Ureter (tissue), 1 donor: ENCODE measurements at places on chromosomes 2 and 18. TPM values are rescaled to one million over a fixed set of nuclear protein-coding genes. Genes with fewer than 3 reads are reported as not detected.
A peak's percentile ranks its signal among the peaks of the same experiment; 100 is the strongest.

The TUBA3E gene
- total RNA-seq, result not detected

- no peak for DNase-seq
These were observed 75.8 kb downstream of the LONRF2 start for GRCh38 chr2:100246163-100247145.

The TDRD15 gene
- total RNA-seq, result 0.10 TPM

The RBM43 gene
- 13.4 TPM for total RNA-seq

- no peak for DNase-seq
These were observed 30.1 kb upstream of the SNTG2 start for GRCh38 chr2:920573-920972.

GRCh38 chr2:172091000-172091641, 5.8 kb downstream of the DLX1 start:
- DNase-seq, result no peak

DNA sequence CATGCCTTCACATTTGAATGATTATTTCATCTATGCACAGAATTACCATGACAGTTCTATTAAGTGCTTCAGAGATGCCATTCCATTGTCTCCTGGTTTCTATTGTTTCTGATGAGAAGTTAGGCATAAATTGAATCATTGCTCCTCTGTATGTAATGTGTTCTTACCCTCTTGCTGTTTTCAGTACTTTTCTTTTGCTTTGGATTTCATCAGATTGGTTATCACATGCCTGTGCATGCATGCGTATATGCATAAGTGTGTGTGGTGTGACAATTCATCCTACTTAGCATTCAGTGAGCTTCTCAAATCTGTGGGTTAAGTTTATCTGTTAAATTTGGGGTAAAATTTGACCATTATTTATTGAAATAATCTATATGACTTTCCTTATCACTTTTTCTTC, 263.3 kb upstream of the RND3 start:
- DNase-seq, result no peak

The RAD51AP2 gene
- not detected for total RNA-seq

DNA sequence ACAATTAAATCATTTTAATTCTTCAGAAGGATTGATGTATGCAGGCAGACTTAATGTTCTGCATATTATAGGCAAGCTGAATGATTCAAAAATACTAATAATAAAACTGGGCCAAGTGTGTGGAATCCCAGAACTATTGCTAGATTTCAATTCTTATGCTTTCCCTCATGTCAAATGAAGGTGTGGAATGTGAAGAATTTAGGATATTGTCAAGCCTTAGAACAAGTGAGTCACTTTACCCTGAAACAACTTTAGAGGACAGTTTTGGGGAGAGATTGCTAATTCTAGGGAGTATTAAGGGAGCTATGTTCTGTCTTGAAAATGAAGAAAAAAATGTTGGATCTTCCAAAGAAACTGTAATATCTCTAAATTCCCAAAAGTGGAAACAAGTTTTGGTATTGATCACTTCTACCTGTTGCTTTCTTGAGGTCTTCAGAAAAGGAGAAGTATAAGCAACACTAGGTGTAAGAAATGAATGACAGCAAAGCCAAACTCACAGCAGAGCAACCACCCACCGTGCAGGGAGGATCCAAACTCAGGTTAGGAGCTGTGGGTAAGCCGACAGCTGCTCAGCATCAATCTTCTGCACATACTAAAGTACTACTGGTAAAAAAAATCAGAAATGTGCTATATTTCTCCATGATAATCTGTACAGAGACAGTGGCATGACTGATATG, 818.1 kb downstream of the SLC4A3 start:
- no peak for DNase-seq

The ANKRD36B gene
- total RNA-seq, result 25.3 TPM

DNA sequence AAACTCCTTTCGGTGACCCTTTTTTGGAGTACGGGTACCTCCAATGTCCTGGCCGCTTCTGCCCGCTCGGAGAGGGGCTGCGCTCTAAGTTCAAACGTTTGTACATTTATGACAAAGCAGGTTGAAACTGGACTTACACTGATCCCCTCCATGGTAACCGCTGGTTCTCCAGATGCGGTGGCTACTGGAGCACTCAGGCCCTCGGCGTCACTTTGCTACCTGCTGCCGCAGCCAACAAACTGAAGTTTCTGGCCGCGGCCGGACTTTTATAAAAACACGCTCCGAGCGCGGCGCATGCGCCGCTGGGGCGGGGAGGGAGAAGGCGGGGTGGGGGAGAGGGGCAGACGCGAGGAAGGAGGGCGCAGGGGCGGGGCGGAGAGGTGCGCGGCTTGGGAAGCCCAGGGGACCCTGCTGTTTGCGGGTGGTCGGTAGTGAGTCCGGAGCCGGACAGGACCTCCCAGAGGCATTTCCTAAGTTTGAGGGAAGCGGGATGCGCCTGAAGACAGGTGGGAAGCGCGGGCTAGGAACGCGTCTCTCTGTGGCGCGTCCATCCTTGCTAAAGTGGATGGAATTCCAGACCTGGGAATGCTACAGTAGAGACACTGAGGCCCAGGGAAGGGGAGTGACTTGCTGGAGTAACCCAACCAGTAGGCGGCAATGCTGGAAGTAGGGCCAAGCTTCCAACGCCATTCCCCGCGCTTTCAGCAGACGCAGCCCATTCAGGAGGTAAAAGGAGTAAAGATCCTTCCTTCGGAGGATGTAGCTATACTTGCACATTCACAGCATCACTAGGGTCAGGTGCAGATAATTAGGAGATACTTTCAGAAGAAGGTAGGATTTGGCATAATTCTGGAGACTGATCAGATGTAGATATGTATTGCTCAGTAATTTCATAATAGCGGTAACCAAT, at the start of gene CXCR4:
CXCR4 (minus strand) TSS at position 241 of the 910 bp plus-strand sequence; CDS start at position 152, 89 bp downstream.
- DNase-seq, result peak; percentile 82

DNA sequence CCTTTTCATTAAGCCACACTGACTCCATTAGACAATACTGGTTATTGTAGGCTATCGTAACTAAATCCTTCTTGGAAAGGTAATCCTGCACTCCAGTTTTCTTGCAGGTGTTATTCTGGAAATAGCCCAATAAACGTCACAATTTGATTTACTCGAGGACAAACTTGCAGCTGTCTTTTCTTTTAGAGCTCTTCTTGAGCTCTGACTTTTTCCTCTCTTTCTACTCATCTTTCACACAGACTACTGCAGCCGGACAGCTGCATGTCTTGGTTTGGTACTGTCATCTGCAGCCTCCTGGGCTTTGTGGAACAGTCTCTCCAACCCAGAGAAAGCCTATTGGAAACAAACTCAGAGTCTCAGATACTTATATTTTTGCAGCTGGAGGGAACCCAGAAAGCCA, 23.0 kb upstream of the MSGN1 start:
- no peak for DNase-seq

DNA sequence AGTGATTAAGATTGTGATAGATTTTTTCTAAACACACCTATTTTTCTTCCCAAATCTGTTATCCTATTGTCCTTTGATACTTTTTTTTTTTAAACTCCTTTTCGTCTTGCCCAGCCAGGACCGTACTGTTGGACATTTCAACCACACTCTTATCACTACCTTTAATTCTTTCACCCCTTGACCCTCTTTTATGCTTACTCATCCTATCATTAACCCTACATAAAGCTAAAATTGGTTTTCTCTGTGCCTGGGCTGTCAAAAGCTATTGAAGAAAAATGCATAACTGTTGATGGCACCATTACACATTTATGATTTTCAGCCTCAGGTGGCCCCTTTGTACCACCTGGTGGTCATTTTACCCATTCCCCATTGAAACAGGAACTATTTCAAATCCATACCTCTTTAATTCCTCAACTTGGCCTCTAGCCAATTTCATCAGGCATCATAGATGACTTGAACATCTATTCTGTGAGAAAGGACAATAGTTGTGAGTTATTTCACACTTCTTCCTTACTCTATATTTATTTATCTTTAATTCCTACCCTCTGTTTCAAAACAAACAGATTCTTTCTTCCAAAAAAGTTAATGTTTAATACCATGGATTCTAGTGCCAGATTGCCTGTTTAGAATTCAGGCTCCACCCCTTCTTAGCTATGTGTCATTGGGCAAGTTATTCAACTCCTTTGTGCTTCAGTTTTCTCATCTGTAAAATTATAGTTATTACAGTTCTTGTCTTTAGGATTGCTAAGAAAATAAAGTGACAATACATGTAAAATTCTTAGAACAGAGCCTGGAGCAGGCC, 258.6 kb downstream of the CAMKMT start:
- no peak for DNase-seq

DNA sequence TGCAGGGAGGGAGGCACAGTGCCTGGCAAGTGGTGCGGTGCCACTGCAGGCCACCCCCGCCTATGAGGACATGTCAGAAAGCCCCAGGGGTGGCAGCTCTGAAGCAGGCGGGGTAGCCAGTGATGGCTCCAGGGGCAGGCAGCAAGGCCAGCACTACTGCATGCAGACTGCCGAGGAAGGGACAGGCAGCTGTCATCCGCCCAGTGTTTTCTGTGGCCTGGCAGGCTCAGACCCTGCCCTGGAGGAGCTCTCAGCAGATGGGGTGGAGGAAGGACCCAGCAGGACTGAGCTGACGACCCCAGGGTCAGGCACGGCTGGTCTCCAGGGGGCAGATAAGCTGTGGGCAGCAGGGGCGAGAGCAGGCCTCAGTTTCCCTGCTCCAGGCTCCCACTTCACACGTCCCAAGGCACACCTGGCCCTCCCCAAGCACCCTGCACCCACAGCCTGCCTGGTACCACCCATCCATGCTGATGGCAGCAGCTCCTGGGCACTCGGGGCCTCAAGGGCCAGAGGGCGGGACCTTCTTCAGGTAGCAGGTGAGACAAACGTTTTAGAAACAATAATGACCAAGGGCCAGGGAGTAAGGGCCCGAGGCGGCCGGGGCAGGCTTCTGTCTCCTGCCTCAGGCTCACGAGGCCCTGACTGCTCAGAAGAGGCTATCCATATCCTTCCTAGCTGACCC, 48.5 kb downstream of the HS6ST1 start:
- DNase-seq, result no peak

- no peak for DNase-seq
These were observed 322.6 kb downstream of the AFF3 start for GRCh38 chr2:99819766-99820165.

DNA sequence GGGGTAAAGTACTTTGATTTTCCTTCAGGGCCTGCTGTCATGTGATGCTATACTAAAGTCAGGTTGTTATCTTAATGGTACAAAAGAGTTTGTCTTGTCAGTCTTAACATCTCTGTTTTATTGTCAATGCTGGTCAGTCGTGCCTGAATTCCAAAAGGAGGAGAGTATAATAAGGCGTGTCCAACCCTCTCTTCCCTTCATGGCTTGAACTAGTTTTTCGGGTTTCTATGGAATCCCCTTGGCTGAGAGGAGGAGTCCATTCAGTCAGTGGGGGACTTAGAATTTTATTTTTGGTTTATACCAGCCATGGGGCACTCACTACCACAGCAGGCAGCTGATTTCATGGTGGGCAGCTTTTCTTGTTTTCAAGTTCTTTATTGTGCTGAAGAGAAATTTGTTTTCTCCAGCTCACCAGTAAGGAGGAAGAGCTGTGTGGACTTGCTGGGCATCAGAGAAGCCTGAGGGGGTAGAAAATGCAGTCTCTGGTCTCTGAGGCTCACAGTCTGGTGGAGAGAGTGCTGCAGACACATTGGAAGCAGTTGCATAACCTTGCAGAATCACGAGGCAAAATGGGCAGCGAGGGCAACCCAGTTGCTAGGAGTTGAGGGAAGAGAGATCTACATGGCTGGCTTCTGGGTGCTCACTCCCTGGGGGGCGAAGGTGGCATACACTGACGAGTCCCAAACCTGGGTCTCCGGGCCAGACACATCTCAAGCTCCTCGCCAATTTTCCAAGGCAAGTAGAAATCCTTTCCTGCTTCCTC, 193.1 kb downstream of the ZBTB7C start:
- no peak for DNase-seq

GRCh38 chr2:72165792-72166191, 18.1 kb upstream of the CYP26B1 start:
- DNase-seq, result no peak

GRCh38 chr2:129606496-129607270, 372.8 kb upstream of the RAB6C start:
- DNase-seq, result no peak

The QPCT gene
- 23.6 TPM for total RNA-seq

GRCh38 chr18:66136039-66136438, 385.2 kb downstream of the CDH7 start:
- no peak for DNase-seq

The CACNB4 gene
- 3.3 TPM for total RNA-seq

- DNase-seq, result no peak
These were observed 19.2 kb upstream of the SIGLEC15 start for GRCh38 chr18:45806226-45806625.
